ENCODE measurements at places on chromosomes 13 and 19.

GRCh38 chr19:44754750-44755080 lies 6.2 kb downstream of the BCL3 start:
- no peak for DNase-seq

- DNase-seq = no peak
Observed at GRCh38 chr13:49711218-49711863, 20.1 kb upstream of the EBPL start.

DNA sequence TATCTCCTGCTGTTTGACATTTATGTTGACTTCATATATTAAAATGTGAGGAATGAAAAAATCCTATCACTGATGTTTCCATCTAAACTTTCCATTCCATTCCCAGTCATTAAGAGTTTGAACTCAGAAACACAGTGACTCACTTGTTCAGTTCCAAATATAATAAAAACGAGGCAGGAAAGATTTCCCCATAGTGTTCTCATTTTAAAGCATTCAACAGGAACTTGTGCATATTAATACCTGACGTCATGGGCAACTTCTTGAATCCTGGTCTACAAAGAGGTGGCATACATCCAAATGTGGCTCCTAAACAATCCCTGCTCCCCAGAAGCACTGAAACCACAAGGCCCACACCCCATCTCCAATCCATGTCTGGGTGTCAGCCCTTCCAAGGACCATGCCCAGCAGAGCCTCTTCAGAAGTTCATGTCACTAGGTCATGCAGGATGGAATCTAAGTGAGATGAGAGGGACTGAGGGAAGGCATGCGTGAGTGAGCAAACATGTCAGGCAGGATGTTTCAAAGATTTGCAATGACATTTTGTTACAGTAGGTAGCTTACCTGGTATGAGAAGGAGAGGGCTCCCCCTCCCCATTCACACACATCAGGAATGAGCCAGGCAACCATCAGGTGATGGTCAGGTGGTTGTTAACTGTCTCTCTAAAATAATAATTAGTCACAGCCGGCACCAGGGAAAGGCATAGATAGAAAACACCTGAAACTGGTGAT lies 9.4 kb upstream of the ERVV-2 start:
- DNase-seq = no peak

- DNase-seq = no peak
Observed at GRCh38 chr19:1566392-1567115, 1.6 kb downstream of the MEX3D start.

DNA sequence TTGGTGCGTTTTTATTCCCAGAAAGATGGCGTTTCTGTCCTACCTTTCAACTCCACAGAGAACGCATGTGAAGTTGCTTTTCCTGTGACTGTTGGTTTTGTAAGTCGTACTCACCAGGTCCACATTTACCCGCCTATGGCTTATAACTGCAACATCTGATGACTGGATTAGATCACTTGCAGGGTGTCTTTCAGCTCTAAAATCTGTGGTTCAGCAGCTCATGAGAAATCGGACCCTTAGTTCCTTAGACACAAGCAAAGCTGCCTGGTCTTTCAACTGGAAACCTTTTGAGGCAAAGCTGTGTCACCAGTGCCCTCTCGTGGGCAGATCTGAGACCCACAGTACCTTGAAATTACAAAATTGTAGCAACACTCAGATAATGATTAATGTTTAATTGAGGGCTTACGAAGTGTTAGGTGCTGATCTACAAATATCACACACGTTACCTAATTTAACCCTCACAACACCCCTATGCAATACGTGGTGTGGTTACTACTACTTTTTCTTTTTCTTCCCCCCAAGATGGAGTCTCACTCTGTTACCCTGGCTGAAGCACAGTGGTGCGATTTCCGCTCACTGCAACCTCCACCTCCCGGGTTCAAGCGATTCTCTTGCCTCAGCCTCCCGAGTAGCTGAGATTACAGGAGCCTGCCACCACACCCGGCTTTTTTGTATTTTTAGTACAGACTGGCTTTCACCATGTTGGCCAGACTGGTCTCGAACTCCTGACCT lies 65.4 kb downstream of the RUBCNL start:
- peak; percentile 42 for DNase-seq

DNA sequence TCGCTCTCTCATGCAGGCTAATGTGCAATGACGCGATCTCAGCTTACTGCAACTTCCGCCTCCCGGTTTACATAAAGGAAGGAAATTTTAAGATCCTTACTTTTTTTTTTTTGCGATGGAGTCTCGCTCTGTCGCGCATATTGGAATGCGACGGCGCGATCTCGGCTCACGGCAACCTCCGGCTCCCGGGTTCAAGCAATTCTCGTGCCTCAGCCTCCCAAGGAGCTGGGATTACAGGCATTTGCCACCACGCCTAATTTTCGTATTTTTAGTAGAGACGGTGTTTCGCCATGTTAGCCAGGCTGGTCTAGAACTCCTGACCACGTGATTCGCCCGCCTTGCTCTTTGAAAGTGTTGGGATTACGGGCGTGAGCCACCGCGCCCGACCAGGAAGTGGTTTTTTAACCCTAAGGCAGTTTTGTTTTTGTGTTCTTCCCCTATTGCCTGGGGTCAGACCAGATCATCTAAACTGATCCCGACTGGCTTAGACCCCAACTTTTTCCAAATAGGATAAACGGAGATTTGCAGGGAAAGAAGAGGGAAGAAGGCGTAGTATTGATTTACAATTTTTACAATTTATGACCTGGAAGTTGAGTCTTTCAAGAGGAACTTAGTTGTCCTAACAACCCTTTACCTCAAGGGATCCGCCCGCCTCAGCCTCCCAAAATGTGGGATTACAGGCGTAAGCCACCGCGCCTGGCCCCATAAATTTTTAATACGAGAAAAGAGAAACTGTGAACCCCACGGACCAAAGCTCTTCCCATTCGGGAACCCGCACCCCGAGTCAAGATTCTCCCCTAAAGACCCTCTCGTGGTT lies 142.0 kb downstream of the ZNF737 start:
- DNase-seq = peak; percentile 2

GRCh38 chr13:79829880-79830279 lies 348.9 kb downstream of the NDFIP2 start:
- DNase-seq = no peak

DNA sequence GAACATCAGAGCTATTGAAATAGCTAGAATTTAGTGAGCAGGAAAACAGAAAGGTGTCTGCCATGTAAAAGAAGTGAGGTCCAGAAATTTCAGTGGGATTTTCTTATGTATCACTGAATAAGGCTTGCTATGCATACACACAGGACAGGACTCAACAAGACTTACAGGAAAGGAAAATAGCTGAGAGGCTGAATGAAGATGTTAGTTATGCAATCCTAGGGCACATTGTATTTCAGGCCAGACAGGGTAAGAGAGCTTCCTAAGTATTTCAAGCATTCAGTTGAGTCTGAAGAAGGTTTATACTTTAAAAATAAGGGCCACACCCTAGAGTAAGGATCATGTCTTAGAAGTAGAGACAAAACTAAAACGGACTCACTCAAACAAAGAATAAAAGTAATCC lies 419.9 kb upstream of the PRR20A start:
- DNase-seq = no peak

DNA sequence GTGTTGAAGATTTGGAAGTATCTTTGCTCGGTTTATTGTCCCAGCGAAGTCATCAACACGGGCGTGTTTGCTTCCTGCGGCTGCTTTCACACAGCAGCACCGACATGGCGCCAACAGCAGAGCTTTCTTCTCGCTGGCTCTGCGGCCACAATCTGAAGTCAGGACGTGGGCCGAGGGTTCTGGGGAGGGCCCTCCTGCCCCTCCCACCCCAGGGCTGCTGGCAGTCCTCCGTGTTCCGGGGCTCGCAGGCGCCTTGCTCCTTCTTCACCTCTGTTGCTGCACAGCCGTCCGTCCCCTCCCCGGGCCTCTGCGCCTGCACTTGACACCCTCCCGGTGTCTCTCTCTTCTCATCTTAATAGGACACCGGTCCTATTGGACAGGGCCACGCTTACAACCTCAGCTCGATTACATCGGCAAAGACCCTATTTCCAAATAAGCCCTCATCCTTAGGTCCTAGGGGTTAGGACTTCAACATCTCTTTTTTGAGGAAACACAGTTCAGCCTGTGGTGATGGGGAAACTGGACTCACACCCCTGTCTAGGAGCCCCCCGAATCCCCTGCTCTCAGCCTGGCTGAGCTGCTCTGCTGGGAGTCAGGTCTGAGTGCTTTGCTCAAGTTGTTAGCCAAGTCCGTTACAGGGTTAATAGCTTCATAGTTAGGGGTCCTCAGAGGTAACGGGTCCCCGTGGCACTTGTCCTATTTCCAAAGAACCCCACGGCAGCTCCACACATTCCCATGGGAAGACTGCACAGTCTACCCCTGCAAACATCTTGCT lies 2.7 kb upstream of the TEX29 start:
- DNase-seq = no peak

DNA sequence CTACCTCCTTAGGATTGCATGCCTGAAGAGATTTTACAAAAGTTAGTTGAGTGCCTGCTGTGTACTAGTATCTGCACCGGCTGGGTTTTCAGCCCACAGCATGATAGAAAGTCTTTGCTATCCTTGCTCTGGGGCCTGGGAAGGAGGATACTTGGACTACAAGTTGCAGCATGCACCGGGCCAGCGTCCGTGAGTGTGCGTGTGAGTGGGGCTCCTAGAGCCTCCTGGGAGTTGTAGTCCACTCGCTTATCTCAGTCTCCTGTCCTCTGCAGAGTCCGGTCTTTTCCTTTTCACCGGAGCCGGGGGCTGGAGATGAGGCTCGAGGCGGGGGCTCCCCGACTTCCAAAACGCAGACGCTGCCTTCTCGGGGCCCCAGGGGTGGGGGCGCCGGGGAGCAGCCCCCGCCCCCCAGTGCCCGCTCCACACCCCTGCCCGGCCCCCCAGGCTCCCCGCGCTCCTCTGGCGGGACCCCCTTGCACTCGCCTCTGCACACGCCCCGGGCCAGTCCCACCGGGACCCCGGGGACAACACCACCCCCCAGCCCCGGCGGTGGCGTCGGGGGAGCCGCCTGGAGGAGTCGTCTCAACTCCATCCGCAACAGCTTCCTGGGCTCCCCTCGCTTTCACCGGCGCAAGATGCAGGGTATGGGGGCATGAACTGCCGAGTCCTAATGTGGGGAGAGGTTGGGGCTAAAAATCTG lies 20.6 kb downstream of the BRSK1 start:
- no peak for DNase-seq

DNA sequence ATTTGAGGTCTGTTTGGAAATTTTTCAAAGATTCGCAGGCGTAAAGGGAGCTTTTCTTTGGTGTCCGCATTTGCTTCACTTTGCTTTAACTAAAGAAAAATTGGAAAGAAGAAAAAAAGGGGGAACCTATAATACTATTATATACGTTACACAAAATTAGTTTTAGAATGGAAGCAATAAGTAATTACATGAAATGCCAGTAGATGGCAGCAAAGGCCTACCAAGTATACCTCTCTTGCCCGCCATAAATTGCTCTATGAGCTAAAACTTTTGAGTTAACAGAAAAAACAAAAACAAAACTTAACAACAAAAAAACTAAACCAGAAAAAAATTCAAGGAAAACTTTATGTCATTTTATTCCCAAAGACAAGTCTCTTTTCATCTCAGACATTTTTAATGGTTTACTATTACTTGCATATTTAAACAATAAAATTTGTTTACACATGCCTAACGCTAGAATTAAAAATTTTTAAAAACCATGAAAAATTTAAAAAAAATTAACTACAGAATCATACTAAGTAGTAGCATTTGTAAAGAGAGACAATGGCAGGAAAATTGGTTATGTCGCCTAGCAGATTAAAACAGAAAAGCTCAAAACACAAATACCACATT lies 271.4 kb downstream of the NALCN start:
- no peak for DNase-seq

DNA sequence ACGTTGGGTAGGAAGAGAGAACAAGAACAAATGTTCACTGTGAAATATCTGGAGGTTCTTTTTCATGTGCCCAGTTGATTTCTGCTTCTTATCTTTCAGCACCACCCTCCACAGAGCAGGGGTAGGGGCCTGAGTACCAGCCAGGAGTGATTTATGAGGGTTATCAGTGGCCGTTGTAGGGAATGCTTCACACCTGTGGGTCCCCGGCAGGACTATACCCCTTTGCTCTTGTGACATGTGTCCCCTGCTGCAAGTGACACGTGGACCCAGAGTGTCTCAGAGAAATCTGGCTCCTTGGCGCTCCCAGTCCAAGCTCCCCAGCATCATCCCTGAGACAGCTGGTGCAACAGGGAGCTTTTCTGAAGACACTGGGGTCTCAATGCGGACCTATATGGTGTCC lies 29.7 kb downstream of the SIAH3 start:
- no peak for DNase-seq

- DNase-seq = no peak
Observed at GRCh38 chr13:105679838-105680237, 855.6 kb downstream of the EFNB2 start.

GRCh38 chr13:114134111-114134943 lies 1.9 kb upstream of the RASA3 start:
- DNase-seq = no peak

DNA sequence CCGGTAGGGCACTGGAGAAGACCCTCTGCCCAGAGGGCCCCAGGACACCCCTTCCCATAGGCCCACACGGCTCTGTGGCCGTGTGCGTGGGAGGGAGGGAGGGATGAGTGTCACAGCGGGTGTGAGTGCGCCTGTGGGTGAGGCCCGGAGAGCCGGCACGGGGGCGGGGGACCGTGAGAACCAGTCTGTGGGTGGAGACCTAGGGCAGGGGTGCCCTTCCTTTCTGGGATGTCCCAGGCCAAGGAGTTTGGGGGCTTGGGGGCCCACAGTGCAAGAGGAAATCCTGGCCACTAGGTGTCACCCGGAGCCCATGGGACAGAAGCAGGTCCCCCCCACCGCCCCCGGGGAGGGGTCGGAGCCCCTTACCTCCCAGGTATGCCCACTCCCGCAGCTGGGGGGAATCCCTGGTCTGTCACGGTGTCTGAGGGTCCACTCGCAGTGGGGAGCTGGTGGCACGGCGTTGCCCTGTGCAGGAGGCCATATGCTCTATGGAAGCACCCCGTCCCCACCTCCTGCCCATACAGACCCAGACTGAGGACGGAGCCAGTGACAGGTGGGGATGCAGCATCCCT lies 16.0 kb upstream of the SLC7A10 start:
- DNase-seq = no peak

DNA sequence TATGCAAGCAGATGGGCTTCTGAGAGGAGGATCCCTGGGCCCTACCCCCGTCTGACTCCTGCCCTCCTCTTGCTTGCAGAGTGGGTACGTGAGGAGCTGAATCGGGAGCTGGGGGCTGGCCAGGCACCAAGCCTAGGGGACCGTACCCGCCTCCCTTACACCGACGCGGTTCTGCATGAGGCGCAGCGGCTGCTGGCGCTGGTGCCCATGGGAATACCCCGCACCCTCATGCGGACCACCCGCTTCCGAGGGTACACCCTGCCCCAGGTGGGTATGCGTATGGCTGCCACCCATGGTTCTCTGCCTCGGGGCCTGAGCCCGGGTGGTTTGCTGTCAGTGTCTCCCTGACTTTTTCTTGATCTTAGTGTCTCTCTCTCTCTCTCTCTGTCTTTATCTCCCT lies 10.4 kb downstream of the CYP2S1 start:
- no peak for DNase-seq

- DNase-seq = no peak
Observed at GRCh38 chr13:28557725-28558520, 63.0 kb upstream of the FLT1 start.

DNA sequence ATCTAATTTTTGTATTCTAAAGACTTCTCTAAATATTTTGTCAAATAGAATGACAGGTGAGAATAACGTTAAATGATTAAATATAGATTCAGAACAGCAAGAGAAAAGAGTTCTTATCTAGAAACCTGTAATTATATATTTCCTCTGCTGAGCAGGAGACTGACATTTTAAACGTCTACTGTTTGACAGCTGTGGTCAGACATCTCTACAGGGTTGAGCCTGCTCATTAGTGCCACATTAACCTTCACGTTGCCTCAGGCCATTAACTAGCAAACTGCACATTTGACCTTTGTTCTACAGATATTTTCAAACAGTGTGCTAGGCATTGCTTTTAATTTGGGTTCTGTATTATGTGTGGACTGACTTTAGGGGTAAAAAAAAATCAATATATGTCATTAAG lies 347.5 kb downstream of the GPC5 start:
- no peak for DNase-seq

All from stimulated activated CD4-positive, alpha-beta T cell treated with anti-CD3 and anti-CD28 coated beads, TNF-alpha, amount 100 ng/mL, for 24 hours (primary cell).